Fibroblast of skin of back (primary cell): ENCODE measurements at places on chromosomes 3 and 15.
A peak's percentile ranks its signal among the peaks of the same experiment; 100 is the strongest.

- no peak for DNase-seq
Measured at GRCh38 chr3:180678231-180678630, 1.1 kb downstream of the CCDC39 start.

GRCh38 chr15:59968314-59968713 lies 35.8 kb upstream of the FOXB1 start:
- no peak for DNase-seq

DNA sequence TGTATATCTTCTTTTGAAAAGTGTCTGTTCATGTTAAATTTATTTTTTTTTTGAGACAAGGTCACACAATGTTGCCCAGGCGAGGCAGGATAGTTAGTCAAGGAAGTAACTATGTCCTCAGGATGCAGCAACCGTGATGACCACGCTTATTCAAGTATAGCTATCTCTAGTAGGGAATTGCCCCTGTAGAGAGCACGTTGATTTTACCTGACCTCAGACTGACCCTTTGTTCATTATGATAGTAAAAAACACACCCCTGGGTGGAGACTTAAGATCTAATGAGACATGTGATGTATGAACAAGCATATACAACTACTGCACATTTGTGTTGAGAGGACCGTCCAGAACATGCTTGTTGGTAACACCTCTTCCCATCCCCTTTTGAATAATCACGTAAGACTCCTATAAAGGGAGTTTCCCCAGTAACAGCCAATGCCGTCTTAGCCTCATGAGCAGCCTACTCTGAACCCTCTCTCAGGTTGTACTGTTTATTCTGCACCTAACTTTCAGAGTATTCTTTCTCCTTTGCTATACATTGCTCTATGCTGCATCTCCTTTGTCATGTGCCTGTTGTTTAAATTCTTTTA lies 32.9 kb downstream of the ZNF621 start:
- no peak for DNase-seq

- DNase-seq = peak; percentile 16
Measured at GRCh38 chr3:100352296-100353231, 18.0 kb downstream of the NIT2 start.

DNA sequence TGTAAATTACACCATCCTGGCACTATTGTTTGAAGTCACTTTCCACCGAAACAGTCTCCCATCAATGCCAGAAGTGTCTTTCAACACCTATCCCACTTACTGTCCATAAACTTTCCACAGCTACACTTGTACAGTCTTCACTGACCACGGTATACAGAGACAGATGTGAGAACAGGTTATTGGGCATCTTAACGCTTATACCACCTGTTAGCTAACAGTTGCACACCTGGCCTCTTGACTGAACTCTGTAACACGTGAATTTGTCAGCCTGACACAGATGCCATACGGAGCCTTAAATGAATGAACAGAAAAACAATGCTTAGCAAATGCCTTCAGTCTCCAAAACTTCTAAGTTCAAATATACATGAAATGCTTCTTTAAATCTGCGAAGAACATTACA lies 440.5 kb downstream of the SHQ1 start:
- DNase-seq = no peak

GRCh38 chr15:100338971-100339444 lies 2.8 kb downstream of the ADAMTS17 start:
- DNase-seq = peak; percentile 41

DNA sequence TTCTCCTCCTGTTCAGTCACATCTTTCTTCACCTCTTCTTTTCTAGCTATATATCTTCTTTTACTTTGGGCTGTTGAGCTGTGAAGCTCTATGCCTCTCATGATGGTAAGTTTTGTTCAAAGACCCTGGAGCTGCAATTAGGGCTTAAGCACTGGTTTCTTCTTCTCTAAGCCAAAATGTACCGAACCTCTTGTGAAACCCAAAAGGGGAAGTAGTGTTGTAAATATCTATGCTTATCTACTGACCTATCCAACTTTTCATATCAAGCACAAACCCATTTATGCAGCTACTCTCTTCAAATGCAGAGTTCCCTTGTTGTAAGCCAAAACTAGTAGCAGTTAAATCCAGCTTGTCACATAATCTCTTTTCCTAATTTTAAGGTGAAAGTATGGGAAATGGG lies 123.6 kb upstream of the CD96 start:
- no peak for DNase-seq

- DNase-seq = peak; percentile 19
Measured at GRCh38 chr15:75023872-75024636, 664 bp downstream of the PPCDC start.

GRCh38 chr15:48086133-48086532 lies 34.7 kb upstream of the SLC24A5 start:
- DNase-seq = no peak

- DNase-seq = no peak
Measured at GRCh38 chr3:195441051-195441450, 1.8 kb downstream of the ACAP2 start.

GRCh38 chr3:196236223-196236622 lies 19.9 kb downstream of the SLC51A start:
- DNase-seq = no peak

DNA sequence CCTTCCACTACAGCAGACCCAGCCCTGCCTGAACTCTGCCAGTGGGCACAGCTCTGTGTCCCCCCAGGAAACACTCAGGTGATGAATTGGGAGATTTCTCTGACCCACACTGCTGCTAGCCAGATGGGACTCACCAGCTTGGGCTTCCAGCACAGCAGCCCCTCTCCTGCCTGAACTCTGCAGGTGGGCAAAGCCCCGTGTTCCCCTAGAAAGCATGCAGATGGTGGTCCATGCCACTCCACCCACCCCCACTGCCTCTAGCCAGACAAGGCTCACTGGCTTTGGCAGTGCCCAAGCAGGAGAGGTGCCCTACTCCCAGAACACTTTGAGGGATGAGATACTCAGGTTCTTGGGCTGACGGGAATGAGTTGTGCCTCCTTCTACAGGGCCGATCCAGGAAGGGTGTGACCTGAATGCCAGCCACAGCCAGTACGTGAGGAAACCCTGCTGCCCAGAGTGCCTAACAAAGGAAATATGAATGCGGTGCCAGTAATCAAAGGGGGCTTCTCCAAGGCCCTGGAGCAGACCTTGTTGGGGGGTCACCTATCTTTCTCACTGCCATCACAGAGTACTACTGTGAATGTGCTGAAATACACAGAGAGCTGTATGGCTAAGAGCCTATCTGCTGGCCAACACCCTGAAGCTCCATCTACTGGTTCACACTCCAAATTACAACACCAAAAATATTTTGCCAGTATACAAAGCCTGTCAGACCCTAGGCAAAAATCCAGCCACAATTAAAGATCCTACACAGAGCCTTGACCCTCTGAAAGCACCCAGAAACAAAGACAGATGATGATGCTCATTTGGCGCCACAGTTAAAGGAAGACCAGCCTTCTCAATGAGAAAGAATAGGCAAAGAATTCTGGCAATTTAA lies 61.9 kb downstream of the BTLA start:
- peak; percentile 27 for DNase-seq

DNA sequence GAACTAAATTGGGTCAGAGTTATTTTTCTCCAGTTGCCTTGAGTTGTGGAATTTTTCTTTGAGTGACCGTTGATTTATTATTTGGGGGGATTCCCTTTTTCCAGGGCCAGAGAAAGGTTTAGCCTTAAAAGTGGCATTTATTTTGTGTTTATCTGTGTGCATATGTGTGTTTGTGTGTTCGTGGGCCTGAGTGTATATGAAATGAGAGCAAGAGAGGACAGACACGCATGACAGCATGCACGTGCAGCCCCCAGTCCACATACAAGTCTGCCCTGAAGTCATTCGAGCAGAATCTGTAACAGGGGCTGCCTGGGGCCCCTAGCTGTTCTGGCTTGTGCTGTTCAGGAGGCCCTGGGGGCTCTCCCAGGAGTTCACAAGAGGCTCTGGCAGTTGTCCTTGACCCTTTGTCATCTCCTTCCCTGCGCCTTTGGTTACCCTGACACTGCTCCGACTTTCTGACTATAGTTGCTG lies 18.3 kb upstream of the TRAK1 start:
- no peak for DNase-seq

- no peak for DNase-seq
Measured at GRCh38 chr3:31197941-31198340, 303.5 kb upstream of the GADL1 start.

GRCh38 chr3:74537857-74538256 lies 76.6 kb downstream of the CNTN3 start:
- no peak for DNase-seq

GRCh38 chr15:29262738-29263137 lies 6.9 kb downstream of the NSMCE3 start:
- no peak for DNase-seq

GRCh38 chr3:38552364-38552763 lies 56.2 kb downstream of the EXOG start:
- DNase-seq = no peak

DNA sequence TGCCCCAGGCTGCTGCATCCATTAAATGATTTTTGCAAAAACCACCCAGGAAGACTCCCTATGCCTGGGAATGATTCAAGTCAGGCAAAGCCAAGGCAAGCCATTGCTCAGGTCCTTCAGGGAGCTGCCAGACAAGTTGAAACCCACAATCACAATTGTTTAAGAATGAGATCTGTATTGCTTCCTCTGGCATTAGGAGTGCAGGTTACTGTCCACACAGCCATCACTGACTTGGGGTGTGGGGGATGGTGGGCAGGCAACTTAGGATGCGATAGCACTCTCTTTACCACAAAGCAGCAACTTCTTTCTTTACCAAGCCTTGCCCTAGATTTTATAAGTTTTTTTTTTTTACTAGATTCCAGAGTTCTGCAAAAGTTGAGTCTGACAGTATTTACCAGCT lies 15.0 kb upstream of the IL20RB start:
- no peak for DNase-seq

- peak; percentile 80 for DNase-seq
Measured at GRCh38 chr3:112640276-112640929, 540 bp downstream of the CCDC80 start.

DNA sequence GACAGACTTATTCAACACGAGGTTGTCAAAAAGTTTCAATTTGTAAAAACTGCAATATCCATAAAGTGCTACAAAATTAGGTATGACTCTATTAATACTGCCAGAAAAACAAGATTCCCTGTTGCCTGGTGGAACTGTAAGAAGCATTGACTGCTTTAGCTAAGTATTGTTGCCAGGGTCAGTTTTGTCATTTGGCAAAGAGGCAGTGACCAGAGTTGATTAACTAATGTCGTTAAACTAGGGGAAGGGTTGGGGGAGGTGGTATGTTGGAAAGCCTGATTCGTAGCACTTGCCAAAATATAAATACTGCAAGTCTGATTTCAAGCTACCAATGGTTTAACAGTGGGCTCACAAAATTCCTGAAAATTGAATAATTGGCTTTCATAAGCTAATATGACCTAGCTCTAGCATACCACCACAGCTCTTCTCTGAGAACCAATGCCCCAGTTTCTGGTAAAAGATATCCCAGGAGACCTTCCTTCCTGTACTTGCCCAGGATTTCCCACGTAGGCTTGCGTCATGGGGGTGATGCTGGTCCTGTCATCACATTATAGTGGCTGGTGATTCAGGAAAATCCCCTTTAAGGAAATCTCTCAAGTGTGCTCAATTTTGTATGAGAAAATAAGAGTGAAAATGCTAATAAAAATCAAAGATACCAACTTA lies 266.4 kb upstream of the TBC1D5 start:
- peak; percentile 86 for DNase-seq

DNA sequence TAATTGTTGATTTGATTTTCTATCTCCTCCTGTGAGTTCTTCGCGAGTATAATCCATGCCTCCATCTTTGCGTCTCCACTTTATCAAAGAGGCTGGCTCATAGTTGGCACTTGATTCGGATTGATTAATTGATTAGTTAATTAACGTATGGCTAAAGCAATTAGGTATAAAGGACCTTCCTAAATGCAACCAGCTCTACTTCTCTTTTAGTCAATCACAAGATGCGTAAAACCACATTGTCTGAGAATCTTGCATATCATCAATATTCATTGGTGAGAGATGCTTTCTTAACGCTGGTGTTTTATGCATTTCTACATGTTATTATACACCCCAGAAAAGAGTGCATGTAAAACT lies 56.4 kb upstream of the NR2F2 start:
- DNase-seq = no peak

DNA sequence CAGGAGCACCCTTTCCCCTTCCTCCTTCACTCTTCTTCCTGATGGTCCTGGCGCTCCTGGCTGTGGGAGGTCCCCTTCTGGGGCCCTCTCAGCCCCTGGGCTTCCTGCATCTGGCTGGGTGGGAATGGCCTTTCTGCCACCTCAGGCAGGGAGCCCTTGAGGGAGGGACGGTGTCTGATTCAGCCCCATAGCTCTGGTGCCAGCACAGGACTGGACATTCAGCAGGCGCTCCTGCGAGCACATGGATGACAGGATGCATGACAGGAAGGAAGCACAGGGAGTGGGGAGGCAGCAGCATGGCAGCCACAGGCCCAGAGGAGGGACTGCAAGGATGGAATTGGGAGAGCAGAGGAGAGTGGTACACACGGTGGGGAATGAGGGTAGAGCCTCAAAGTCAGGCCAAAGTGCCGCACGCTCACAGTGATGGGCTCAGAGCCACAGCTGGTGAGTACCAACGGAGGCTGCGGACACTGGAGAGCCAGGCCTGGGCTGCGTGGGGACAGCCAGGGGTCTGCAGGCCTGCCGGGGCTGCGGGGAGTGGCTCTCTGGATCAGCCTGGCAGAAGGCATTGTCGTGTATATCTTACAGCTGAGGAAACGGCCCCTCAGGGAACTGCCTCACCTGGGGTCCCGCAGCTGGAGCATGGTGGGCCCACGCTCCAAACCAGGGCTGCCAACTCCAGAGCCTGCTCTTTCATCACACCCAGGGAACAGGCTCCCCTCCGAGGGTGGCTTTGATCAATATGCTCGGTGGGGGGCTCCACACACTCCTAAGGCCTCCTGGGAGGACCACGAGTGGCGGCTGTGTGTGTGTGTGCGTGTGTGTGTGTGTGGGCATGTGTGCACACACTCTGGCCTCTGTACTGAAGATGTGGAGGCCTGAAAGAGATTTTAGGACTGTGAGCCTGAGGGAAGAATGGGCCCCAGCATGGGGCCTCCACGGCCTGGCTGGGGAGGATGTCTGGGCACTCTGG lies 51.4 kb upstream of the CTSH start:
- DNase-seq = no peak

GRCh38 chr3:23324745-23325144 lies 121.6 kb downstream of the UBE2E2 start:
- peak; percentile 73 for DNase-seq

DNA sequence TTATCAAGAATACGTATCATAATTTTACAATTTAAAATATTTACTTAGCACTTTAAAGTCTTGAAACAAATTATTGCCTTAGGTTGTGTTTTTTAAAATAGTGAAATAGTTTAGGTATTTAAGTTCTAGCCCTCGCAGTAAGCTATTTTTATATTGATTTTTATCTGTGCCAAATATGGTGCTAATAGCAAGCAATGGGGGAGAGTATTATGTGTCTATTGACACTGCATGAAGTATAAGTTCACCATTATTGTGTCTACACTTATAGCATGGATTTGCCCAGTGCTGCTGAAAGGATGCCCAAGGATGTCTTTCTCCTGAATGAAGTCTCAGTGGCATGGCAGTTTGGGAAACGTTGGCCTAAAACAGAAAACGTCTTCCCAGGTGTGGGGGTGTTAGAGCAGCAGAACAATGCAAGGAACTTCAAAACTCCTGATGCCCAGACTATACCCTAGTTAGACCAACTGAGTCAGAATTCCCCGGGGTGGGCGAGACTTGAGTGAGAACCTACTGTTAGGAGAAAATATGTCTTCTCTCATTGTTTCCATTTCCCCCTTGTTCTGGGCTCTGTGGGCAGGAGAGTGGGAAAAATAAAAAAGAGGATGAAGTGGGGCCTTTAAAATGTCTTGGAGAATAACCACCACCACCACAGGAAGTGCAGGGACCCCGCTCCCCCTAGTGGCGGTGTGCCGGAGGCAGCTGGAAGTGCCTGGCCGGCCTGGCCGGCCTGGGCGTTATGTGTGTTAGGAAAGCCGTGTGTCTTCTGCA lies 104.2 kb upstream of the SLC7A14 start:
- peak; percentile 44 for DNase-seq
